ENCODE measurements at places on chromosomes 1 and 21.
A peak's percentile ranks its signal among the peaks of the same experiment; 100 is the strongest.

DNA sequence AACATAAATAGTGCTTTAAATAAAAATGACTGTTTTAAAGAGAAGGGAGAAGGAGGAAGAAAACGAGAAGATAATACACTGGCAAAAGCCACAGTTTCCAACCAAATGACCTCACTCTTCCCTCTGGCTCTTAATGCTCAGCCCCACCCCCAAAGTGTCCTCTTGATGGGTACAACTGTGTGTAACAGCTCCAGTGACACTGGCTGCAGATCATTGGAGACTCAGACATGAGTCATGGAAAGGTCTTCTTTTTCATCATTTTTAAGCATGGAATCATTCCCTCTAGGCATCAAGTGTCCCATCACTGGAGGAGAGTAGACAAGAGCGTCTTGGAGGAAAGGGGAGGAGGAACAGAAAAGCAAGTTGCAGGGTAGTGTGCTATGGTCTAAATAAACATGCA lies 333.0 kb downstream of the PAPPA2 start:
- DNase-seq: no peak

DNA sequence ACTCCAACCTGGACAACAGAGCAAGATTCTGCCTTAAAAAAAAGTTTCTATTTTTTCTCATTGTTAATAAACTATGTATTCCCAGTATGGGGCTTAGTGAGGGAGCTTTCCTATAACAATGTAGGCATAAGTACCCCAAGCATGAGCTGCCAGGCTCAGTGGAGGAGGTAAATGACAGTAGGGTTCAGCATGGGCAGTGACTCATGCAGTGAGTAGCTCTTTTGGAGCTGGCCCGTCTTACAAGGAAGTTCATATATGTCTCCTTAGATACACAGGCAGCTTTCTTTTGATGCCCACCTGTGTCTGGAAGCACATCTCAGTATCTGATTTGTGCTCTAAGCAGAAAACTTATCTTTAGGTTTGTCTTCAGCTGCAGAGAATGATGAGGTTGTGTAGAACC lies 57.9 kb downstream of the ZNF678 start:
- DNase-seq: no peak

GRCh38 chr1:215241451-215241850 lies 158.9 kb downstream of the KCNK2 start:
- DNase-seq: no peak

DNA sequence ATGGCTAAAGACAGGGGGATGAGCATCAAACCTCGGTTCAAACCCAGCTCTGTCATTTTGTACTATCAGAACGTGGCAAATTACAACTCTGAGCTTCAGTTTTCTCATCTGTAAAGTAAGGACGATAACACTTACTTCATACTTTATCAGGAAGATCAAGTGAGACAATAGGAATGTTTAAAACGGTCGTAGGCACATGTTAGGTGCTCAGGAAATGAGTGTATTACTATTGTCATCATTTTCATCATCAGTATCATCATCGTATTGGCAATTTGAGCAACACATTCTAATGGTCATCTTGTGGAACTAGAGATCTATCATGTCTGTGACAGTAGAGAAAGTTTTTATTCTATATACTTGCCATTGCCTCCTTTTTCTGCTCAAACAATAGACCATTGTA lies 22.1 kb upstream of the GADD45A start:
- DNase-seq: no peak

DNA sequence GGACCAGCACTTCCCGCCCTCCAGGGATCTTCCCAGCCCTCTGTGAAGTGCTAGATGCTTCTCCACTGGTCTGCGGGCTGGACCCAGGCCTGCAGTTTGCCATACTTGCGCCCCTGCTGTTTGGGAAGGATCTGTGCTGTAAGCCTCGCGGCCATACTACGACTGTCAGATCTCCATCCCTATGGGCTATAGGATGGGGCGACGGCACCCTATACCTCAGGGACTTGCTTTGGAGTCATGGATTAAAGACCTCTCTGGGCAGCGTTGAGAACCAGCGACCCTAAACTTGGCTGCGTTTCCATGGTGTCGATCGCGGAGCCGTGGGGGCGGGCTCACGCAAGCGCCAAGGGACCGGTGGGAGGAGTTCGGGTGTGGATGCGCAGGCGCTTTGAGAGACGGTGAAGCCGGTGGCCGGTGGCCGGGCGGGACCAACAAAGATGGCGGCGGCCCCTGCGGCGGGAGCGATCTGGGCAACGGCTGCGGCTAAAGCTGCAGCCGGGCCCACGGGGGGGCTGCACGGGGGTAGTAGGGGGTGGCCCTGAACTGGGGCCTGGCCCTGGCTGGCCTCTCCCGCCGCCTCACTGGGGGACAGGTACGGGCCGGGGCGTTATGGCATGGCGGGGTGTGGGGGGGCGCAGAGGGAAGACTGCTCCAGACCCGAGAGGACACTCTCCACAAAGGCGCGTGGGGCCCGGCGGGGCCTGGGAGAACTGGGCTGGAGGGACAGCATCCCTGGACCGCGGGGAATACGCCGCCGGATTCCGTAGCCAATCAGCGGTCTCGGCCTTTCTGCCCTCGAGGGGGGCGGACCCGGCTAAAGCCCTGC lies at the start of gene USP21:
USP21 (plus strand) TSS at position 414 of the 826 bp plus-strand sequence. CDS start 1,141 bp downstream, outside the sequence.
- peak; percentile 95 for DNase-seq

GRCh38 chr21:36973986-36974850 lies 7.7 kb upstream of the HLCS start:
- no peak for DNase-seq
